Right cardiac atrium (tissue), 5 donors: ENCODE measurements at places on chromosomes 12 and 14. TPM values are rescaled to one million over a fixed set of nuclear protein-coding genes. Genes with fewer than 3 reads are reported as not detected.

DBX2 gene
- polyA plus RNA-seq, result 0.38 TPM

ABCD2 gene
- polyA plus RNA-seq, result 4.3 TPM

EIF2S3B gene
- 0.70 TPM for polyA plus RNA-seq

DIO2 gene
- 0.48 TPM for polyA plus RNA-seq

GYS2 gene
- 0.16 TPM for polyA plus RNA-seq

NKX2-1 gene
- not detected for polyA plus RNA-seq

DRAM1 gene
- 4.7 TPM for polyA plus RNA-seq

ANAPC5 gene
- polyA plus RNA-seq, result 55.7 TPM

FOS gene
- polyA plus RNA-seq, result 144 TPM

SERPINA12 gene
- polyA plus RNA-seq, result not detected

KCNK13 gene
- polyA plus RNA-seq, result 3.2 TPM

CSRP2 gene
- 24.0 TPM for polyA plus RNA-seq

EFS gene
- 6.2 TPM for polyA plus RNA-seq

RPL10L gene
- polyA plus RNA-seq, result not detected

ESR2 gene
- polyA plus RNA-seq, result 0.11 TPM

BICDL1 gene
- 0.11 TPM for polyA plus RNA-seq

CCER1 gene
- polyA plus RNA-seq, result not detected

FMNL3 gene
- 7.0 TPM for polyA plus RNA-seq

P2RX2 gene
- not detected for polyA plus RNA-seq

RTN1 gene
- polyA plus RNA-seq, result 1.1 TPM

C14orf39 gene
- not detected for polyA plus RNA-seq

SPIC gene
- not detected for polyA plus RNA-seq

GNB3 gene
- polyA plus RNA-seq, result 3.1 TPM

EPS8 gene
- 18.6 TPM for polyA plus RNA-seq

PA2G4 gene
- 73.3 TPM for polyA plus RNA-seq

NRIP2 gene
- polyA plus RNA-seq, result 2.0 TPM

HNF1A gene
- 0.05 TPM for polyA plus RNA-seq

RASAL1 gene
- not detected for polyA plus RNA-seq

RBM25 gene
- 25.8 TPM for polyA plus RNA-seq

KIF26A gene
- polyA plus RNA-seq, result 7.1 TPM

LGR5 gene
- polyA plus RNA-seq, result 0.29 TPM

ACOT6 gene
- polyA plus RNA-seq, result not detected

RAB35 gene
- 20.1 TPM for polyA plus RNA-seq

CARMIL3 gene
- polyA plus RNA-seq, result 0.18 TPM

TEX52 gene
- not detected for polyA plus RNA-seq

G2E3 gene
- polyA plus RNA-seq, result 3.3 TPM

DPY19L2 gene
- polyA plus RNA-seq, result 28.1 TPM

GPRC5D gene
- not detected for polyA plus RNA-seq

TDRD9 gene
- 10.7 TPM for polyA plus RNA-seq

SLC24A4 gene
- 0.50 TPM for polyA plus RNA-seq

GLIPR1L2 gene
- 2.1 TPM for polyA plus RNA-seq

AKAP6 gene
- 15.8 TPM for polyA plus RNA-seq

HPD gene
- polyA plus RNA-seq, result 2.0 TPM

EXOC5 gene
- polyA plus RNA-seq, result 11.3 TPM

KLHDC1 gene
- 5.3 TPM for polyA plus RNA-seq

LALBA gene
- not detected for polyA plus RNA-seq

HSPA2 gene
- polyA plus RNA-seq, result 45.9 TPM

CRY1 gene
- polyA plus RNA-seq, result 6.9 TPM

OAS2 gene
- polyA plus RNA-seq, result 4.1 TPM

AQP2 gene
- polyA plus RNA-seq, result 0.77 TPM

LMNTD1 gene
- not detected for polyA plus RNA-seq

SSTR1 gene
- 0.48 TPM for polyA plus RNA-seq

CISTR gene
- 2.8 TPM for polyA plus RNA-seq

TRHDE gene
- polyA plus RNA-seq, result 0.57 TPM

NUP37 gene
- 17.0 TPM for polyA plus RNA-seq

GRIP1 gene
- 2.3 TPM for polyA plus RNA-seq

OR11G2 gene
- polyA plus RNA-seq, result not detected
